ENCODE measurements at places on chromosomes 3 and 15.

DNA sequence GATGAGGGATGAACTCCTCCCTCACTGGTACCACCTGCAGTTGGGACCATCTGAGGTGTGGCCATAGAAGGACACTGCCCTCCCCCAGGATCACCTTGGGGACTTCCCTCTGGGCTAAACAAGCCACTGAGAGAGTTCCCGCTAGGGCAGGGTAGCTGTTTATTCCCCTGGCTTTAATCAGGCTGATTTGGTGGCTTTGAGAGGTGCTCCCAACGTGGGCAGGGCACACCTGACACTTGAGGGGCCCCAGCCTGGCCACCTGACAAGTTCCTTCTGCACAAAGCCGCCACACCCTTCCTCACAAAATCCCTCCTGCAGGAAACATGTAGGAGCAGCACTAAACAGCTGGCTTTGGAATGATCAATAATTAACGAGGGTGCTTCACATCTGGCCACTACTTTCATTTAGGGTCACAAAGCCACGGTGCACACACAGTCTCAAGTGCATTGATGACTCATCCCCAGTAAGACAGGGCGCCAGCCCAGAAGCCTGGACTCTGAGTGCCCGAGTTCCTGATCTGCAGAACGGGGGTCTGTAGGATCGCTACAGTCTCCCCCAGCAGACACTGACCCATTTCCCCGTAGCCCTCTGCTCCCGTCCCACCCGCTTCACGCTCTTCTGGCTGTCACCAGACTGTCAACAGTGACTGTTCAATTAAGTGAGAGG is 75.1 kb downstream of the ATP10A start:
- no peak for DNase-seq

GRCh38 chr15:61441891-61442290 is 212.8 kb upstream of the RORA start:
- no peak for DNase-seq

- DNase-seq, result no peak
Observed at GRCh38 chr3:194689493-194689944, 3.8 kb downstream of the FAM43A start.

DNA sequence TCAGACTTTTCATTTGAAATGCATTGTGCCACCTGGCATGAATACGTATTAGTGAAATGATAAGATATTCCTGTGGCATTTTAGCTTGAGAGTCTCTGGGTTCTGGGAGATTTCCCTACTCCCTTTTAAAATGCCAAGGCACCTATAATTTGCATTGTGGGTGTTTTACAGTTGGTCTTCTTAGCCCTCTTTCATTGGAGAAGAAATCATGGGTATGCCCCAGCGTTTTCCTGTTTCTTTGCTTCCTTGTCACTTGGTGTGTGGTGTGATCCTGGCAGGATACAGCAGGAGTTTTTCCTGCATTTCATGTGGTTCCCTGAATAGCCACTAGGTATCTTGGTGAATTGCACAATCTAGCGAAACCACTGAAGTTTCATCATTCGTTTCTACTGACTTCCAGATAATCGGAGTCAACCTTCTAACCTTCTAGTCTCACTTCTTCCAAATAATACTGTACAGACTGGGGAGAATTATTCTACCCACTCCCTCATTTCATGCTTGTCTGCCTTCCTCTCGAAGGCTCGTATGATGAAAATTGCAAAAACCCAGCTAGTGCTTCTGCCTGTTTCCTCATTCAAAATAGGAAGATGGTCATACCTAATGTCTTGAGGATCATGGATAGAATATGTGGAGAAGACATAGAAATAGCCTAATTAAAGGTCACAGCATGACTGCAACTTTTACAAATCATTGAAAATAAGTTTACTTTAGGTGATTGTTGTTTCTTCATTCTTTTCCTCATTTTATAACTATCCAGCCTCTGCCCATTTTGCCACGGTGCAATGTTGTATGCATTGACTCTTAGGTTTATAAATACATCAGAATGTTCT is 2.6 kb downstream of the BHLHE40 start:
- DNase-seq, result no peak

- no peak for DNase-seq
Observed at GRCh38 chr15:49669288-49669687, 48.4 kb downstream of the DTWD1 start.

DNA sequence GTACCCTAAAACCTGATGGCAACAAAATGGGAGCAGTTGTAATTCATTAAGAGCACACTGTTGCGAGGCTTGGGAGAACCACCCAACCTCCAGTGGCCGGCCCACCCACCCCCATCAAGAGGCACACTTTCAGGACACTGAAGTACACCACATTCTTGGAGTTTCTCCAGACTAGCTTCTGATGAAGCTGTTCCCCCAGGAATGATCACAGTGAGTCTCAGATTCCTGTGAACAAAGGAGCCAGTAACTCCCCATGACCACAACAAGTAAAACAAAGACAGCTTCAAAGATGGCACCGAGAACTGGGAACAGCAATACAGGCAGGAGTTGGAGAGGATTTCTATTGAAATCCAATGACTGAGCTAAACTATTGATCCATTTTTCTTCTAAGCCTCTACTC is 126.0 kb downstream of the ST8SIA2 start:
- DNase-seq, result no peak
